ENCODE measurements at places on chromosomes 13 and 19.
A peak's percentile ranks its signal among the peaks of the same experiment; 100 is the strongest.

- no peak for DNase-seq
These were observed 25.6 kb downstream of the SHISA2 start for GRCh38 chr13:26026211-26026610.

GRCh38 chr13:27006519-27007161 lies 165.0 kb downstream of the USP12 start:
- DNase-seq: no peak

GRCh38 chr13:71278512-71278911 lies 588.5 kb downstream of the DACH1 start:
- DNase-seq: no peak

- peak; percentile 10 for DNase-seq
These were observed 20.4 kb downstream of the MISP start for GRCh38 chr19:771332-771785.

DNA sequence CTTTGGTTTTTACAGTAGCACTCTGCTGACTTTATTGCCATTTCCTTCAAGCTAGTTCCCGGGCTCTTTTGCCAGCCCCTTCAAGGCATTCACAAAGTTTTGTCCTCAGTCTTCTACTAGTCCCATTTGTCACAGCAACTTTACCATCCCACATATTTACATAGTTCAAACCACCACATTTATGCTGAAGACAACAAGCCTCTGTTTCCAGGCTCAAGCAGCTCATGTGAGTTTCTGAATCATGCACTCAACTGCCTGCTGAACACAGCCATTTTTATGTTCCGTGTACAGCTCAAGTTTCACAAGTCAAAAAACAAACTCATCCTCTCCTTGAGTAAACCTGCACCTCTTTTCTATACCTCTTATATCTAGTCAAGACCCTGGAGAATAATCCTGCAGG lies 977.0 kb upstream of the SLC10A2 start:
- DNase-seq: no peak

GRCh38 chr13:107576430-107576829 lies 638.9 kb downstream of the LIG4 start:
- DNase-seq: no peak

DNA sequence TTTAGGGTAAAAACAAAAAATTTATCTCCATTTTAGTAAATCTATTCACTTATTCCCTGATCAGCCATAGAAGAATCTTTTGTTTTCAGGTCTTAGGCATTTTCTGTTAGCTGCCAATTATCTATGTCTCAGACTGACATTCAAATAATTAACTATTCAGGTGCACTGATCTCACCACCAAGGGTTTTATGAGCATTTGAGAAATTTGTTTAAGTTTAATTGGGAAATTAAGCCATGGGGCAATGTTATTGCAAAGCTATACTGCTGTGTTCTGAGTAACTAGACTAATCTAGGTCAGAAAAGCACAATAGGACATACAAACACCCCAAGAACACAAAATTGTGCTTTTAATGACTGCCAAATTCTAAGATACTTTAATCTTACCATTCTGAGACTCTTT lies 210.7 kb upstream of the EDNRB start:
- DNase-seq: no peak

GRCh38 chr13:40376296-40376849 lies 290.1 kb downstream of the FOXO1 start:
- DNase-seq: no peak

DNA sequence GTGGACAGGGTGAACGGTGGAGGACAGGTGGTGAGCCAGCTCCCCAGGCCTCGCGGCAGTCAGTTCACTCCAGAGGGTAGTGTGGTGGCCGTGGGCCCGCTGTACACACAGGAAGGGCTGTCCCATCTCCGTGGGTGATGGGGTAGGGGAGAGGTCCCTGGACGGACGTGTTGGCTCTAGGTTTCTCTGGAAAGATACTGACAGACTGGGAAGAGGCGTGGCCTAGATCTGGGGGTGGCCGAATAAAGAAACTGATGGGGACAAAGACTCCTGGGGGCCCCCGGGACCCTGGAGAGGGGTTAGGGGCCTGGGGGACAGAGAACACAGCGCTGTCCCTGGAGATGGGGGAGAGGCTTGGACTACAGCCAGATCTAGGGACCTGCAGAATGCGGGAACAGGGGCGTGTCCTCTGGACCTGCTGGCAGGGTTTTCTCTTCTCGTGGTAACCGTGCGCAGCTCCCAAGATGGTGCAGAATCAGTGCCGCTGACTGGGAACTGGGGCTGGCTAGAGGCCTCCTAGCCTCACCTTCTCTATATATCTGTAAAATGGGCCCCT lies 4.0 kb upstream of the PRAM1 start:
- DNase-seq: no peak

DNA sequence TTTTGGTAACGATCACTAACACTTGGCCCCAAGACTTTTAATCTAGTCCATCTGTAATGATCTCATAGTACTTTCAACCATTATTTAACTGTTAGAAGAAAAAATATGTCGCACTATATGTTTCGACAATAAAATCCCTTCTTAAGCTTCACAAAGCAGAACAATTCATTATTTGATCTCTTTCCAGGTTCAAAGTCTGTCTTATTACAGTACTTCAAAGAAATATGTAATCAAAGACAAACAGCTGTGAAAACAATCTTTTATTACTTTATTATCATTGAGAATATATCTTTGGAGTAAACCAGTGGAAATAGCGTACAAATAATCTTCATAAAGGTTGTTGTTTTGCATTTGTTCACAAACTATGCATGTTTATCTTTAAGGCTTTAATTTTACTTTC lies 93.5 kb downstream of the DACH1 start:
- DNase-seq: no peak

DNA sequence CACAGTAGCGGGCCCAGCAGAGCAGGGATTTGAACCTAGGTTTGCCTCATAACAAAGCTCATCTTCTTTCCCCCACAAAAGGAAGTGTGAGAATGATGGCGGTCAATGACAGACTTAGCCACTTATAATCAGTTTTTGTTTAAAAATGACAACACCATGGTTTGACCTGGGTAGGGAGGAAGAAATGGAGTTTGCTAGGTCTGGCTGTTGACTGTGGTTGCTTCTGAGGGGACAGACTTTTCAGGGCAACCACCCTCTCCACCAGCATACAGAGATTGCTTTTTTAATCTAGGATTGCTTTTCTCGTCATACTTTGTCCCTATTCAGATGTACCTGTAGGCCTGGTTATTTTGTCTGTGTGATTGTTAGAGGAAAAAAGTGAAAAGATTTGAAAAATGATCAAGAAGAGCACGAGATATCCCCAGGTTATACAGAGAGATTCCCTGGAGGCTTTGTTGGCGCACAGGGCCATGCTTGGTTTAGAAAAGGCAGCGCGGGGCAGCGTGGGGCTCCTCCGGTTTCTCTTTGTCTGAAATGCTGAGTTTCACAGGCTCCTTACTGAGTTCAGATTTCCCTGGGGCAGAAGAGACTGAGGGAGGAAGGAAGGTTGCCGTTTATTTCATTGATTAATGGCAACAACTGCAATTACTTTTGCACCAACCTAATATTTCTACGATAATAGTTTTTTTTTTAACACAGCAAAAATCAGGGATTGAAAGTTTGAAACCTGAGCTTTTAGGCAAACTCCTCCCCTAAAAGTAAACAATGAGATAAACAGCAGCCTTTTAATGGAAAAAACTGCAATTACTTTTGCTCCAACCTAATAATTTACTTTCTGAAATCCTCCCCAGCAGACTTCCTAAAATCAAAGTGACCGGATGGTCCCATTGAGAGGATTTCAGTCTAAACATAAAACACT lies 97.0 kb upstream of the RNF113B start:
- DNase-seq: no peak

DNA sequence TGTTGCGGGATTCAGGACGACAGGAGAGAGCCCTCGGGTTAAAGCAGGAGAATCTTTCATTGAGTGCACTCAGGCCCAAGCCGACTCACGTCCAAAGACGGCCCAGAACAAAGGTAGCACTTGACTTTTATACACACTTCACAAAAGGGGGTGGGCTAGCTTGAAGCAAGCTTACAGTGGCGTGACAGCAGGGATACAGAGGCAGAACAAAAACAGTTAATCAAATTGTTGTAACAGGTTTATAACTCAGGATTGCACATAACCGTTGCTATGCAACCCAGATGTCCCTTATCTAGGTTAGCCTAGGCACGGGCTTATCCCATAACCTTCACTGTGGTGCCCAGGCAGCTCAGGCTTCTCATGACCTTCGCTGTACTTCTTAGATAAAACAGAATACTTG lies 2.0 kb downstream of the MED25 start:
- DNase-seq: no peak

GRCh38 chr13:39561971-39562370 lies 41.0 kb downstream of the LHFPL6 start:
- DNase-seq: no peak

DNA sequence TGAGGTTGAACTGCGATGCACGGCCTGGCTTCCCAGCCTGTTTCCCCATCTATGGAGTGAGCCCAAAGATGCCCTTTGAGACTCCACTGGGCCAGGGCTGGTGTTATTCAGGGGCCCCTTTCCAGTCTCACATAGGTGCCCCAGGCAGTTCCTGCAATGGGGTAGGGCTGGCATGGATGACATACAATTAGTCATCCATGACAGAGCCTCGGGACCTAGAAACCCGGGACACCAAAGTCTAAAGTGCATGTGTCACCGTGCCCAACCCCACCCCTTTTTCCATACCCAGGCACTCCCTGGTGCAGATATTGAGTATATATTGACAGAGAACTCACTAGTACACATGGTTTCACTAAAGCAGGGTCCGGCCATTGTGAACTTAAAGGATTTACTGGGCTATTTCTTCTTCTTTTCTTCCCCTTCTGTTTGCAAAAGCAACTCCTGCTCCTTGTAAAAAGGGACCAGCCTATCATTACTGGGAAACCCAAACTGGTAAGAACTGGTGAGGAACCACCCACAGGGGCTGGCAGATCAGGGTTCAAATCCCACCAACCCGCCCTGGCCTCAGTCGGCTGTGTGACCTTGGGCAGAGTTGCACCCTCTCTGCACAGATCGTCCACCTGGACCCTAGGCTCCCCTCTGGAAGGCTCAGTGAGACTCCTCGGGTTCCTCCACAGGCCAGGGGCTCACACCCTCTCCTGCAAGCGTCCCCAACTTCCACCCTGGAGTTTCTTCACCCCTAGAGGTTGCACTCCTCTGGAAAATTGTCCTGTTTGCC lies 2.7 kb downstream of the B3GNT3 start:
- no peak for DNase-seq

Measured in stimulated activated CD4-positive, alpha-beta T cell treated with anti-CD3 and anti-CD28 coated beads, Interleukin-15, amount 100 ng/mL, for 1 hour (primary cell).